ENCODE measurements at places on chromosomes 6 and 20.

DNA sequence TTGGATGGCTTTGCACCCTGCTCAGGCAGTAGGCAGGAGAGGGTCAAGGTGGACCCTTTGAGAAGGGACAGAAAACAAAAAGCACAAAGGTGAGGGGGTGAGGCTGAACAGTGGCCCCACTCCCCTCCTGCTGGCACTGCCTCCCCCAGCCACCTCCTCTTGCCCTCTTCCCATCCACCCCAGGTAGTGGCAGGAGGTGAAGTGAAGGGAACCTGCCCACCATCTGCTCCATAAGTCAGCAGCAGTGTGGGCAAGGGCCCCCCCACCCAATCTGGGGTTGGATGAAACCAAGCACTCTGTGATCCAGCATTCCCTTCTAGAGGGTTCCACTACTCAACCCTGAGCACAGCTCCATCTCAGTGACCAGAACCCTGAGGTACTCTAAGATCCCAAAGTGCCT lies 26.1 kb upstream of the SLC22A7 start:
- no peak for DNase-seq

GRCh38 chr20:59001449-59002171 lies 5.4 kb downstream of the CTSZ start:
- DNase-seq, result no peak

GRCh38 chr20:18783385-18783959 lies 30.1 kb upstream of the SCP2D1 start:
- no peak for DNase-seq

DNA sequence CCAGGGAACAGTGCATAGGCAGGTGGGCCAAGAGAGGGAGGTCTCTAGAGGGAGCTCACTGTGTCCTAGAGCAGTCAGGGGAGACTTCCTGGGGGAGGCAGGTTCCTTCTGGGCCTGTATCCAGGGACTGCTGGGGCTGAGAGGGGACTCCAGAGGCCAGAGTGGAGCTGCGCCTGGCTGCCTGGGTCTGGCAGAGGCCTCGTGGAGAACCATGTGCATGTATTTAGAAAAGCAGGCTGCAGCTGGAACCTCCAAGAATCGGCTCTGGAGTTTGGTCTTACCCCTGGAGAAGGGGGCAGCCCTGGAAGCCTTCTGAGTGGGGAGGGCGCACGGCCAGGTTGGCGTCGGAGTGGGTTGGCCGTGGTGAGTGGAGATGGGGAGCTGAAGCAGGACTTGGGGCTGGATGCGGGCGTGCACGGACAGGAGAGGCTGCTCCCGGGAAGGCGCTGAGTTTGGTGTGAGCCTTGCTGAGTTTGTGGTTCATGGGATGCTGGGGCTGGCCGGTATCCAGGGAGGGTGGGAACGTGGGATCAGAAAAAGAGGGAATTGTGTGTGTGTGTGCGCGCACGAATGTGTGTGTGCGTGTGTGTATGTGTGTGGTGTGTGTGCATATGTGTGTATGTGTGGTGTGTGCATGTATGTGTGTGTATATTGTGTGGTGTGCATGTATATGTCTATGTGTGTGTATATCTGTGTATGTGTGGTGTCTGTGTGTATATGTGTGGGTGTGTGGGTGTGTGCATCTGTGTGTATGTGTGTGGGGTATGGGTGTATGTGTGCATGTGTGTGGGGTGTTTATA lies 10.8 kb downstream of the VSTM2L start:
- no peak for DNase-seq

DNA sequence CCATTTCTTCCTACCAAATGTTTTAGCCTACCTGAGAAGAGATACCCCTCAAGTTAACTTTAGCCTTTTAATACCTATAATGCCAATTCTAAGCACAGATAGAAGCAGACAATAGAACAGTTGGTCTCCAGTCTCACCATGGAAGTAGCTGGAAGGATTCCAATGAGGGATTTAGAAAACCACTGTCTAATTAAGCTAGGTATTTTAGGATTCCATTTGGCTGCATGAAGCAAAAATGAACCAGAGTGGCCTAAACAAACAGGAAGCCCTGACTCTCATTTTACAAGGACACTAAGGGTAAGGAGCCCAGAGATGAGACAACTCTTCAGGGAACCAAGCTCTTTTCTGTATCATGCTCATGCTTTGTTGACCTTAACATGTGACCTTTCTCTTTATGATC lies 199.2 kb downstream of the ALDH8A1 start:
- DNase-seq, result no peak

GRCh38 chr20:23007886-23008655 lies 27.0 kb upstream of the SSTR4 start:
- DNase-seq, result no peak

- DNase-seq, result no peak
Observed at GRCh38 chr6:41222513-41222912, 5.6 kb upstream of the TREML4 start.

GRCh38 chr6:159169193-159169555 lies at the start of gene FNDC1:
Gene FNDC1 (plus strand): TSS chr6:159169400. CDS start chr6:159169597, 197 bp downstream.
- peak; percentile 59 for DNase-seq

GRCh38 chr20:50429412-50429811 lies 80.8 kb upstream of the PTPN1 start:
- no peak for DNase-seq

DNA sequence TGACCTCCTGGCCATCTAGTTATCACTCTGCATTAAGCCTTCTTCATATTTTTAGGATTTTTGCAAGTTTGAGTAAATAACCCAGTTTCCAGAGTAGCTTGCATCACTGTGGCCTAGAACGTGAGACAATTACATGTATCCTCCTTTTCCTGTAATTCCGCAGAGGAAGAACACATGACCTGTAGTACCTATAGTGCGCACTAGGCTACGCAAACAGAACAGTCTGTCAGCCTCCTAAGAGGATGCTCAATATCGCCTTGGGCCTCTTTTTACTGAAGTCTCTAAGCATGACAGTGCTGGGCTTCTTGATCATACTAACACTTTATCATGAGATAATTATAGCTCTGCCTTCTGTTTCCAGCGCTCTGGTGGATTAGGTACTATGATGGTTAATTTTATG lies 20.2 kb upstream of the NR2E1 start:
- no peak for DNase-seq

DNA sequence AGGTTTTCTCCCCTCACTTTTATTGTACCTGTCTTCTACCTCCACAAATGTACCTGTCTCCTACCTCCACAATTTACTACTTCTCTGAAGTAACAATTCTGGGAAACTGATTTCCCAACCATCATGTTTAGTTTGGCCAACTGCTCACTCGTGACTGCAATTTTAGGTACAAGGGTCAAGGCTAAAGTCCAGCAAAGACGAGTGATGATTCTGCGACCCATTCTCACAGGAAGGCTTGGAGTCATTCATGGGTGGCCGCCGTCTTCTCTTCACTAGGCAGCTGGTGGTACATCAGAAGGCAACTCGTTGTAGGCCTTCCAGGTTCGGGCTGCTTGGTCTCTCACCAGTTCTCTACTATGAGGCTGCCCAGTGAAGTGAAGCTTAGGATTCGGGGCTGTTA lies 483.8 kb upstream of the JARID2 start:
- no peak for DNase-seq

GRCh38 chr6:37809197-37809543 lies 10.4 kb upstream of the ZFAND3 start:
- no peak for DNase-seq

DNA sequence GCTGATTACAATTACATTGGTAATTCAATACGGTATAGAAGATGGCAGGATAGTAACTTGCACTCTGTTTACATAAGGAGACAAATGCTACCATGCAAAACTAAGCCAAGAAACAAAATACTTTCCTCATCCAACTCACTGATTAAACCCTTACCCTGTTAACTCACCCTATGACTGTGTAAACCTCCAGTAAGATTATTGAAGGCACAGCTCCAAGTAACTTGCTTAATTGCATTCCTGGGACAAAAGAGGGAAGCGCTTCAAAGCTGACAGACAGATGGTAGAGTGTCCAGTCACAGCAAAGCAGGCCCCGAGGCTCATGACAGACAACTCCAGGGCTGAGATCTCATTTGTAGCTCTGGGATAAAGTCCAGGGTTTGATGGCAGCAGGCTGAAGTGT lies 6.9 kb upstream of the KIF16B start:
- no peak for DNase-seq

DNA sequence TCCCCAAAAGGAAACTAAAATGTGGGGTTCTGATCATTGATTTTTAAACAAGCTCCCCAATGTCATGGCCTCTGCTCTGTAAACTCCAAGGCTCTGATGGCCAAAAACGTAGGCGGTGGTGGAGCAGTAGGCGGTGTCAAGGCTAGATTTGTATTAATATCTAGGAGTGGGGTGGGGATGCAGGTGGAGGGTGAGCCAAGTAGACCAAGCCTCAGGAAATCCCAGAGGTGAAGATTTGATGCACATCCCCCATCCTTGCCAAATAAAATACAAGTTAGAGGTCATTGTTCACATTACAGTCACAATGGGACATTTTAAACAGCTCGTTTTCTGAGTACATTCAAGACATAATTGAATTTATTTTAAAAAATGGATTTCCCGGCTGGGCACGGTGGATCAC lies 30.9 kb upstream of the TBC1D7 start:
- DNase-seq, result no peak

- no peak for DNase-seq
Observed at GRCh38 chr6:112980676-112981075, 633.5 kb downstream of the RFPL4B start.

DNA sequence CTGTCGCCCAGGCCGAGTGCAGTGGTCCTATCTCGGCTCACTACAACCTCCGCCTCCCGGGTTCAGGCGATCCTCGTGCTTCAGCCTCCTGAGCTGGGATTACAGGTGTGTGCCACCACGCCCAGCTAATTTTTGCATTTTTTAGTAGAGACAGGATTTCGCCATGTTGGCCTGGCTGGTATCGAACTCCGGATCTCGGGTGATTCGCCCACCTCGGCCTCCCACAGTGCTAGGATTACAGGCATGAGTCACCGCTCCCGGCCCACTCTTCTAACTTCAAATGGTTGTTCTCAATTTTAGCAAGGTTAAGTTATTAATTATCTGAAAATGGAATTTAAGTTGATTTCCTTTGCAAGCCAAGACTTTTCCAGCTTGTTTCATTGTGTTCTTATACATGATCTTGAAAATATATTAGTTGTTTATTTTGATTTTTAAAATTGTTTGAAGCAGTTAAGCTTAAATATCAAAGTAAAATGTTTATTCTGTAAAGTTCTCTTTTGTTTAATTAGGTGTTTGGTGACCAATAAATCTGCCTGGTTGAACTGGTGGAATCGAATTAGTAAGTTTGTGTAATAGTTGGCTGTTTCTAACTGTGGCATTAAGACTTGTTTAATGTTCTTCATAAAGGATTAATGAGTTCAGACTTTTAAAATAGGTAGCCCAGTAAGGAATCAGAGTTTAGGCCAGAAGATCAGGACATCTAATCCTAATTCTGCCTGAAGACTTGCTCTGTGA lies 2.3 kb downstream of the PM20D2 start:
- no peak for DNase-seq

GRCh38 chr6:4658486-4658885 lies 117.7 kb upstream of the CDYL start:
- DNase-seq, result no peak

DNA sequence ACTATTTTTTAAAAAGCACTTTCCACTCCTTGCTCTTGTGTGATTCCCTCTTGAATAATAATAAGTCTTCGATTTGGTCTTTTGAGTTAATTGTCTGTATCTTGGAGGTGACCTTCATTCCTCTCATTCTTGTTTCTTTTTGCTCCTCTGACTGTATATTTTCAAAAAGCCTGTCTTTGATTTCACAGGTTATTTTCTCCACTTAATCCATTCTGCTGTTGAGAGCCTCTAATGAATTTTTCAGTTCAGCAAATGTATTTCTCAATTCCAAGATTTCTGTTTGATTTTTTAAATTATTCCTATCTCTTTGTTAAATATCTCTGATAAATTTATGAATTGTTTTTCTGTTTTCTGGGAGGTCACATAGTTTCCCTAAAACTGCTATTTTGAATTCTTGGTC lies 21.7 kb upstream of the KIAA1586 start:
- no peak for DNase-seq

DNA sequence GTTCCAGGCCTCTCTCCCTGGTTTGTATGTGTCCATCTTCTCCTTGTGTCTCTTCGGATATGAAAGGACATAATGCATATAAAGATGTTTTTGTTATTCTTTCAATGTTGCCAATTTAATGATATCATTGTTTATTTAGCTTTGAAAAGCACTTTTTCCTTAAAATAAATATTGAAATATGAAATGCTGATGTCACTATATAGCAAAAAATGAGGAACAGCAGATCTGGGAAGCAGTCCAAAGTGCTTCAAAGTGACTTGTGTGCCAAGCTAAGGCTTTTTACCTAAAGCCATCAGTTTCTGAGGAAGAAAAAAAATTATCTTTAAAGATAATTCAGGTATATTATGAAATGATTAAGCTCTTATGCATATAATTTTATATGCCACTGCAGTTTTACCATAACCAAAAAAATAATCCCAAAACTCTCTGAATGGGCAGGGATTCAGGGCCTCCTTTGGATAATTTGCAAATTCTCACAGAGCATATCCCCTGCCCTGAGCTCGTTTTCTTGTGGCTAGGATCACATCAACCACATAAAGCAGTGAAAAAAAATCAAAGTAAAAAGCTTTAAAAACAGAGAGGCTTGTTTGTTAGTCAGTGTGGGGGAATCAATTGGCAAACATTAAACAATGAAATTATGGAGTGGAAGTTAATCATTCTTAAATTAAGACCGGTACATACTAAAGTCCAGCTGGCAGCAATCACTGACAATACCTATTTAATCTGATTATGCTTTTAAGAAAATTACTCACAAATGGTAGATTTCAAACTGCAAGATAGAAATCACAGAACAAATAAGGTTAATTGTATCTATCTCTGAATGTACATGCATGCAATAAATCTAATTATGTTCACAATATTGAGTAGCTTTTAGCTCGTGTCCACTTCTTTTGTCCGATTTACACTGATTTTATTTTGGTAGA lies 1027.9 kb upstream of the ADGRB3 start:
- no peak for DNase-seq

DNA sequence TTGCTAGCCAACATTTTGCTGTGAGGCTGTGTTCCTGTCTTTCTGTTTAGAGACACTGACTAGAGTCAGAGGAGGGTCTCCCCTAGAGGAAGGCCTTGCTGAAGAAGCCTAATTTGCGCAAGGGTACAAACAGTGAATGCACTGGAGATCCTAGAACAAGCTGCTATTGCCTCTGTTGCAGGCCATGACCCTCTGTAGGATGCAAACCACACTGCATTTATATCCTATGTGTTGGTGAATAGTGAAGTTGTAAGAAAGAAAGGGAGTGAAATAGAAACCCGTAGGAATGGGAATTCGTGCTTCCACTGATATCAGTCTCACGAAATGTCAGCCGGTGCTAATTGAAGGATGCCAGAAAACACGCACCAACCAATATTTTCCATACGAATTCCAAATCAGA lies 88.2 kb downstream of the GJA1 start:
- DNase-seq, result no peak
